H4 (cell line): ENCODE measurements at places on chromosomes 1 and 21. TPM values are rescaled to one million over a fixed set of nuclear protein-coding genes. Genes with fewer than 3 reads are reported as not detected.

DNA sequence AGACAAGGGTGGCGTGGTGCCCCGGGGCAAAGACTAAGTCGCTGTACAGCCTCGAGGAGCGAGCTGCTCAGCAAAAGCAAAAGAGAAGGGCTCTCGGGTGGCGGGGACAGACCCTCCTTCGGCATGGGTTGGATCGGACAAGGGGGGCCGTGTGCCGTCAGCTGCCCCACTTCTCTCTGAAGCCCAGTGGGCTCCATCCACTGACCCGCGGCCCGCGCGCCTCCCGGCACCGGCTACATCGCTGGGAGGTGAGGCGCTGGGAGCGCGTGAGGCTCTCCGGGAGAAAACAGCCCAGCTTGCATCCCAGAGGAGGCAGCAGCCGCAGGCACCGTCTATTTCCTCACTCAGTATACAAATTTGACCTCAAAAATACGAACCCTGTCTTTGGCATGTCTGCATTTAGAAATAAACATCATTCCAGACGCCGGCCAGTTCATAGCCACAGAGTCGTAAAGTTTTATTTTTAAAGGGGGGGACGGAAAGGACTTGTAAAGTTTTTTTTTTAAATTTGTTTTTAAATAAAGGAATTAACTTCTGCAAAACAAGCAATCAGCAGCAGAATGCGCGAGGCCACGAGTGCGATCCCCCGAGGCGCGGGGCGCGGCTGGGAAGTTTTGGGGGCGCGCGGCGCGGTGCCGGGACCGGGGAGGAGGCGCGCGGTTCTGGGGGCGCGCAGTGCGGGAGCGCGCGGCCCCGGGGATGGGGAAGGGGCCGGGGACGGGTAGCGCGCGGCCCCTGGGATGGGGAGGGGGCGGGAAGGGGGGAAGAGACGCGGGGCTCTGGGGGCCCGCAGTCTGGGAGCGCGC lies 689 bp upstream of the GPR137B start:
- DNase-seq, result peak; percentile 31

DNA sequence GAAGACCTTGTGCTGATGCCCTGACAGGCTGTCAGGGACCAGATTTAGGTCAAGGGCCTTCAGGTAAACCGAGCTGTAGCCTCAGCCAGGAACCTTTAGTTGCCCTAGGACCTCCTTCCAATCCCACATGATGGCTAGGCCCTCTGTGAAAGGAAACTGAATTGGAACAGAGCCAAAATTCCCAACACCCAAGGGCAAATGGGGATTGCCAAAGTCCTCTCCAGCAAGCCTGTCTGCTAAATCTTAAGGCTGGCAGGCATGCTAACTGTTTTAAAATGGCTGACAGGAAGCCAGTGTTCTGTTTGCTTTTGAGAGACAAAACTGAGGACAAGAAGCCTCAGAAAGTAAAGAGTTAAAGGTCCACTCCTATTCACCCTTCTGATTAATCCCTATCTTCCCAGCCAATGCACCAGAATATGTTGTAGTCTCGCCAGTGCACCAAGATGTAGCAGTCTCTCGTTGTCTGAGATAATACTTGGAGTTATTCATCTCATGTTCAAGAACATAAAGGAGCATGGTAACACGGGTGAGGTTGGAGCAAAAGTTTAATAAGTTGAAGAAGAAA lies 35.1 kb downstream of the MSTO1 start:
- DNase-seq, result no peak

DNA sequence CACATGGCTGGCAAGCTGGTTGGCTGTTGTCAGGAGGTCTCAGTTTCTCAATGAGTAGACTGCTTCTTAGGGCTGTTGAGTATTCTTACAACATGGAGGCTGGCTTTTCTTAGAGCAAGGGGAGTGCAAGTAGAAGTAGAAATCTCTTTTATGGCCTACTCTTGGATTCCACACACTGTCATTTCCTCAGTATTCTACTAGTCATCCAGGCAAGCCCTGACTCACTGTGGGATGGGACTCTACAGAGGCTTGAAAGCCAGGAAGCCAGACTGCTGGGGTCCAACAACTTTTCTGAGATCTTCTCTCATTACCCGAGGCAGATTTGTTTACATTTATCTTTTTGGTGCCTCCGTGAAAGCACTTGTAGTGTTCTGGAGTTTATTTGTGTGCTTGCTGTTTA lies 196.2 kb upstream of the APP start:
- DNase-seq, result no peak

DNA sequence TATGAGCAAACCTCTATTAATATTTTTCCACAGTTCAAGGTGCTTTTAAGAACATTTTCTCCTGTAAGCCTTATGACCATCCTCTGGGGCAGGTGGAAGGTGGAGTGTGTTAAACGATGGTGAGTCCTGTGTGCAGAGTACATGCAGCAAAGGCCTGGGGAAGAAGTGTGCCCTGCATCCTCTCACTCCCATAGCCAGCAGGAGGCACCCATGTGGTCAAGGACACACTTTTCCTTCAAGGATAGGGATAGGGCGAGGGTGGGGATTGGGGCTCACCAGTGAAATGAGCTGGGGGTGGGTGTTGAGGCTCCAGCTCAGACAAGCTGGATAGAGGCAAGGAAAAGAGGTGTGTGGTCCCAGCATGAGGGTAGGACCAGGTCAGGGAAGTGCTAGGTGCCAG lies 120.8 kb upstream of the KCNE2 start:
- DNase-seq, result no peak

VSIG8 gene
- 0.14 TPM in 1 of 2 replicates, not detected in the other for total RNA-seq

AGTRAP gene
- 65.1 and 74.0 TPM in 2 replicates for total RNA-seq

LCE3E gene
- total RNA-seq, result not detected in 2 replicates
